ENCODE measurements at places on chromosomes 7 and 10.
A peak's percentile ranks its signal among the peaks of the same experiment; 100 is the strongest.

- no peak for DNase-seq
Observed at GRCh38 chr7:16563281-16564022, 36.8 kb downstream of the LRRC72 start.

DNA sequence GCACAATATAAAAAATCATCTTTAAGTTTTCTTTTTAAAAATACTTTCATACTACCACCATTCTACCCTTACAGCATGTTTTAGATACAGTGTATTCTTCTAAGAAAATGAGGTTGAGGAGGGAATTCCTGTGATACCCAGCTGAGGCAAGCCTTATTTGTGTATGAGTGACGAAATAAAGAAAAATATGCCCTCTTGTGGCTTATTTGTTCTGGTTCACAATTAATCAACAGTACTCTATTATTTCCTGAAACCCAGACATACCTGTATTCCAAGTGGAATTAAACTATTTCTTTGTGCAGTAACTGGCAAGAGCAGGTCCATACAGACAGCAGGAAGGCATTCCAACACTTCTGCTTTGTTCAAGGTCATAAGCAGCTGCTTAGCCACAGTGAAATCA lies 4.5 kb upstream of the SEMA3D start:
- DNase-seq = peak; percentile 14

GRCh38 chr10:85045046-85045445 lies 716.7 kb downstream of the CCSER2 start:
- no peak for DNase-seq

GRCh38 chr10:79048639-79049550 lies 19.9 kb upstream of the ZMIZ1 start:
- DNase-seq = no peak

- no peak for DNase-seq
Observed at GRCh38 chr10:74900297-74900696, 73.9 kb downstream of the KAT6B start.

DNA sequence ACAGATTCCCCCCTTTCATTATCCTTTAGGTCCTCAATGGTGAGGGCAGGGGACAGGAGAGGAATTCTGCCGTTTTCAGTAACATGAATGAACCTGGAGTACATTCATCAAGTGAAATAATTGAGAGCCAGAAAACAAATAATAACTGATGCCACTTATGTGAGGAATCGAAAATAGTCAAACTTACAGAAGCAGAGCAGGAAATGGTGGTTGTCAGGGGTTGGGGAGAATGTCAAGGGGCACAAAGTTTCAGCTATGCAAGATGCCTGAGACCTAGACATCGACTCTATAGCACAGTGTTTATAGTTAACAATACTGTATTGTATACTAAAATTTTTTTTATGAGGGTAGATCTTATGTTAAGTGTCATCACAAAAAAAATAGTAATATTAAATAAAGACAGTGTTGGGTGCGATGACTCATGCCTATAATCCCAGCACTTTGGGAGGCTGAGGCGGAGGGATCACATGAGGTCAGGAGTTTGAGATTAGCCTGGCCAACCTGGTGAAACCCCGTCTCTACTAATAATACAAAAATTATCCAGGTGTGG lies 1219.8 kb downstream of the GATA3 start:
- peak; percentile 11 for DNase-seq

DNA sequence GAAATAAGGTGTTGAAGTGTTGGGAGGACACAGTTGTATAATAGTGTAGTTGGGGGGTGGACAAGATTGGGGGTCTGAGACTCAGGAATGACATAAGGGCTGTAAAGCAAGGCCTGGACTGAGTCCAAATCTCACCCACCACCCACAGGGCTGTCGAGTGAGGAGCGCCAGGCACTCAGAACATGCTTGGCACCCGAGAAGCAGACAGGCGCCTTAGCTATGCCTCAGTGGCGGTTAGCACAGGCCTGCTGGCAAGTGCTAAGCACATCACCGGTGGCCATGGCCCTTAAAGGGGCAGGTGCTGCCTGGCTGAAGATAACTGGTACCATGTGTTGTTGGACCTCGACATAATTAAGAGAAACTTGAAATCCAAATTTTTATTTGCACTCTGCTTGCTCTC lies 90.7 kb downstream of the COL13A1 start:
- no peak for DNase-seq

DNA sequence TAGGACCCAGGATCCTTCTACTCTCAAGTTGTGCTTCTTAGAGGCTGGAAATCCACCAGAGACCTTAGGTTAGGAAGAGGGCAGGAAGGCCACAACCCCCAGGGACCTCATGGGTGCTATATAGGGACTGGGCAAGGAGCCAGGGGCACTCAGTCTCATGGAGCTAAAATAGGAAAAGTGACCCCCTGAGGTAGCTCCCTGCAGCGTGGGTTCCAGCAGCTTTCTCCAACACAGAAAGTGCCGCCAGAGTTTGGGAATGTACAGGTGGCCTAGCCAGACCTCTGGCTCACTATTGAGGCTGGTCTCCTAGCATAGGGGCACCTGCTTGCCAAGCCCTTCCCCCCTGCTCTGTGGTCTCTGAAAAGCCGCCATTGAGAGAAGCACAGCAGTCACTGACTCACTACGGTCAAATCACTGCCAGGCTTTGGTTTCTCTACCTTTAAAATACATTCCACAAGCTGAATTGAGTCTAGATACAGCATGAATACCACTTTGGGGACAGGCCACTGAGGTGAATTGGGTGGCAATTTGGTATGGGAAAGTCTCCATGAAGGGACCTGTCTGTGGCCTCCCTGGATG lies 333.2 kb upstream of the PODXL start:
- peak; percentile 28 for DNase-seq

- no peak for DNase-seq
Observed at GRCh38 chr10:114499630-114500190, 95.4 kb upstream of the AFAP1L2 start.

GRCh38 chr7:20083781-20084180 lies 133.4 kb downstream of the MACC1 start:
- DNase-seq = peak; percentile 51

DNA sequence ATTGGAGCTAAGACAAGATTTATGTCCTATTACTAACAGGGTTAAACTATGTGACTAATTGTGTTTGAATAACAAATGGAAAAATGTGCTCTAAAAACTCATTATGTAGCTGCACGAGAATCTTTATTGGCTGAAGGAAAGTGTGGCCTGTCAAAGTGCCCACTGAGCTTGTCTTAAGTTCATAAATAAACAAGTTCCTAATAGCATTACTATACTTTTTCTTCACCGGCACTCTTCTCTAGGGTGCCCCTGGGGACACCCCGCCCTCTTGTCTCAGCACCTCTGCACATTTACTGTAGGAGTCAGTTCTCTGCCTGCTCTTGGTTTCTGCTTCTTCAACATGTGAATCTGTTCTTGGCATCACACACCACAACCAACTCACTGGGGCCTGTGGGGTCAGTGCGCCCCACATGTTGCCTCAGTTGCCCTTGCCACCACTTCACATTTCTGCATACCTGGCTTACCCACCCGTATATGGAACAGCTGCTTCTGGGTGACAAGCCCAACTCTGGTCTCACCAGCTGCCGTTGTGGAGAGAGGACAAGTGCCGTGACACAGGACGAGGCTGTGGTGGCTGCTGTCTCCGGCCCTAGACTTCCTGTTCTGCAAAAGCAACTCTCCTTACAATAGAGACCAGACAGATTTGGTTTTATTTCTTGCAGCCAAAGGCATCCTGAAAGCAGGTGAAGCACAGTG lies 96.3 kb upstream of the DDC start:
- no peak for DNase-seq
